ENCODE measurements at places on chromosomes 3 and 15.

- DNase-seq, result no peak
Measured at GRCh38 chr15:95664450-95664849, 666.0 kb upstream of the NR2F2 start.

DNA sequence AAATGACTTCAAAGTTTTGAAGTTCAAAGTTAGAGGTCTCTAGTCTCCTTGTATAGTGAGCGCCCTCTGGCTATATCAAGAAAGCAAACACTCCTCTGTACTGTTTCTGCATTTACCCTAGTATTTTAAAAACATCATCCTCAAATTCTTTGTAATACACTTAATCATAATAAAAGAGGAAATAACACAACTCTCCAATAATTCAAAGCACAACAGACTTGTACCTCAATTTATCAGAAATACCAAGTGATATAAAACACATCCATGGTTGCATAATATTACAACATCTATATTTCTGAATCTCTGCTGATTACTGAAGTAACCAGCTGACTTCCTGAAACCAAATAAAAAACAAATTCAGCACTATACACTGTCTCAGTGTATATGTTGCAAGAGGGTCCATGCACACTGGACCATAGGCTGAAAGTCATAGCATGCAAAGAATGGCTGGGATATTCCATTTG lies 12.5 kb downstream of the PLOD2 start:
- DNase-seq, result no peak

GRCh38 chr15:29538044-29538443 lies 268.4 kb upstream of the NSMCE3 start:
- no peak for DNase-seq

DNA sequence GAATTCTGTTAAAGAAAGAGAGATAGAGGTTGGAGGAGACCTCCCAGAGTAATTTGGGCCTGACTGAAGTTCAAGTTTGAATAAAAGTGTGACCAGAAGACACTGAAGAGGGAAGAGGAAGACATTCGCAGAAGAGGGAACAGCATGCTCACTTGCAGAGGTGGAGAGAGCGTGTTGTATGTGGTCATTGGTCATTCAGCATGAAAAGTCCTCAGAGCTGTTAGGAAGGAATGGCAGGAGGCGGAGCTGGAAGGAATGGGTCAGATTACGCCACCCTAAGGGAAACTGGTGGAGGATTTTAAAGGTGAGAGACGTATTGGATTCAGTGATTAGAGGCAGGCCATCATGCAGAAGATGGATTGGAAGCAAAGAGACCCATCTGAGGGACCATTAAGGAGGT lies 41.6 kb downstream of the IQCH start:
- peak; percentile 36 for DNase-seq

- DNase-seq, result no peak
Measured at GRCh38 chr3:48492461-48493202, 11.3 kb downstream of the SHISA5 start.

DNA sequence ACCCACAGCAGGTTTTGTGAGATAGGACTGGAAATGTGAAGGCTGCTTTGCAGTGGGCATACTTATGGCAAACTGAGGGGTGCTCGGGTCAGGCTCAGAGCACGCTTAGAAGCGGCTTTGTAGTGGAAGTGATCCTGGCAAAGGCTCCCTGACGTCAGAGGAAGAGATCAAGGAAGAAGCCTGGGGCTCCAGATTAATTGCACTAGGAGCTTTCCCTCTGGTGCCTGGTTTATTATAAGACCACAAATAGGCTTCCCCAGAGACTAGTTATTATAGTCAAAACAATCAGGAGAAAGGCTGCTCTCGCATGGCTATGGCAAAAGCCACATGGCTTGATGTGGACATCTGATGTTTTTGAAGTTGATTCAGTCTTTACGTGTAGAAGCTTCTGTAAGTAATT lies 515.1 kb downstream of the GABRG3 start:
- DNase-seq, result no peak

DNA sequence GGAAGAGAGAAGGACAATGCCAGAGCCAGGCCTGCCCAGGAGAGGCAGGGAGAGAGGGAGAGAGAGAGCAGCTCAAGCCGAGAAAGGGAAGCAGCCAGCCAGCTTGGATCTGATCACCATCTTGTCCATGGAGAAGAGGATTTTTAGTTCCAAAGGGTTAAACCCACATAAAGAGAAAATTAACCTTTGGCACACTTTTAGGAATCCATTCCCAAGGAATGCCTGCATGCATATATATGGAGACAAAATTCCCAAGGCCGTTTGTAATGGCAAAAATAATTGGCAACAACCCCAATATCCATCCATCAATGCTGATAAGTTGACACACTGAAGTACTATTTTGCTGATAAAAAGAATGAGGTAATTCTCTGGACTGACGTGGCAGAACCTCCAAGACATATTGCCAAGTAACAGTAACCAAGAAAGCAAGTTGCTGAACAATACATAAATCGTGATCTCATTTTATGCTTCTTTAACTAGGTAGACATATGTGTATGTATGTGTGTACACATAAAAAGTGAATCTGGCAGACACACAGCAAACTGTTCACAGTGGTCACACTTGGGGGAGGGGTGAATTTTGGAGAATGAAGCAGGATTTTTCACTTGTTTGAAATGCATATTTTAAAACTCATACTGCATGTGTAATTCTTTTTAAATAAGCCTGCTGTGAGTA lies 7.5 kb upstream of the STRA6 start:
- DNase-seq, result no peak

GRCh38 chr15:98127586-98127985 lies 167.1 kb downstream of the ARRDC4 start:
- no peak for DNase-seq

- peak; percentile 77 for DNase-seq
Measured at GRCh38 chr15:77418966-77419835, 703 bp downstream of the PEAK1 start.

- peak; percentile 62 for DNase-seq
Measured at GRCh38 chr3:4633078-4634004, 140.2 kb downstream of the ITPR1 start.

GRCh38 chr3:177574222-177574856 lies 377.1 kb upstream of the TBL1XR1 start:
- DNase-seq, result peak; percentile 64

DNA sequence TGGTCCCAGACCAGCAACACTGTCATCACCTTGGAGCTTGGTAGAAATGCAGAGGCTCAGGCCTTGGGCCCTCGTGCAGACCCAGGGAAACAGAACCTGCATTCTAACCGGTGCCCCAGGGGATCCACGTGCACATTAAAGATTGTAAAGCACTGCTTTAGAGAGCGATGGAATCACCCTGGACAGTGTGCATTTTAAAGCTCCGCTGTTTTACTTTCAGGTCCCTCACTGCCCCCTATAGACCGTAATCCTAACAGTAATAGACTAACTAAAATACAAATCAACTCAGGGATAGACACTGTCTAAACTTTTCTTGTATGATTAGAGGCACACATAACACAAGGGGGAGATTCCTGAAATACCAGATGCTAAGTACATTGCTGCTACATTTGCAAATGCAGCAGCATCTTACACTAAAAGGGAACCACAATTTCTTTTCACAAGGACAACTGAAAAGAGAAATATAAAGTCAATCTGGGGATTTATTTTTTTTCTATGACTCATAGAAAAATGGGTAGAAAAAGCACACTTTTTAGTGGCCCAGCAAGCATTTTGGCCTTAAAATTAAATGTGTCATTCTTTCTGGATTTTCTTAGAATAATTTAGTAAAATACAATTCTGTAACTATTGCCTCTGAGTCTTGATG lies 10.5 kb upstream of the SH3GL3 start:
- DNase-seq, result peak; percentile 72

- peak; percentile 55 for DNase-seq
Measured at GRCh38 chr15:69576035-69576526, 123.5 kb downstream of the RPLP1 start.

GRCh38 chr15:34357653-34358052 lies 9.3 kb downstream of the LPCAT4 start:
- DNase-seq, result no peak

DNA sequence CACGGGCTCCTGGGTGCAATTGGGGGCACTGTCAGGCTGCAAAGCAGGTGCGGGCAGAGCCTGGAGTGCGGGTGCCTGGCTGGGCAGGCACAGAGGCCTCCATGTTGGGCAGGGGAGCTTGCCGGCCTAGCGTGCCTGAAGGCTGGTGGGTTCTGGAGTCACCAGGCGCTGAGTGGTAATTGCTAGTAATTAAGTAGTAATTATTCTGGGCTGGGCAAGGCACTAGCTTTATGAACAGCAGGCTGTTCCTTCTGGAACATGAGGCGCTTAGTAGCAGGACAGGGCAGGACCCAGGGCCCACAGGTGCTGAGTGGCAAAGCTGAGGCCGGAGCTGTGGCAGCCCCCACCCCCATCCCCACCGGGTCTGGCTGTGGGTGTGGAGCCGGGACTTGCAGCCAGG lies 25.3 kb downstream of the PLXNA1 start:
- no peak for DNase-seq

DNA sequence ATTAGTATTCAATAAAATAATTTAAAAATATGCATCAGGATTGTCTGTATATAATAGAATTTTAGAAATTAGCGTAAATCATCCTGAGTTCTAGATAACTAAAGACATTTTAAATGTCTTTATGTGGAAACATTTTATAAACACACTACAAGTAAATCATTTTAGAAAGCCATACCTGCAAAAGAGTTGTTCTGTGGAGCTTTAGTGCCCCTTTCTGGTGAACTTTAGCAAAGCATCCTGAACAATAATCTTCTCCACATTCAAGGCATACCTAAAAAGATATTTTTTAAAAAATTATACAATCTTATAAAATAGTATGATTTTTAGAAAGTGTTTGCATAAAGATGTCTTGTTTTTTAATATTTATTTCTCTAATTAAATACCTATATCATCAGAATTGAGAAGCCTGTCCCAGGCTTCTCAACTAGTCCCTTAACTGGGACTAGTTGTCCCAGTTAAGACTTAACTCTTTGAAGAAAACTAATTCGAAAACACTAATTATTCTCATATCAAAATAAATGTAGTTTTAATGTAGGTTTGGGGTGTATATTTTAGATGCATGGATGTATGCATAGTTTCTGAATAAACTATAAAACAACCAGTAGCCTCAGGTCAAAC lies 29.7 kb downstream of the ZBBX start:
- DNase-seq, result peak; percentile 16

GRCh38 chr3:126109880-126110235 lies 25.9 kb upstream of the SLC41A3 start:
- no peak for DNase-seq

- DNase-seq, result no peak
Measured at GRCh38 chr3:15768421-15769255, 29.1 kb downstream of the ANKRD28 start.

DNA sequence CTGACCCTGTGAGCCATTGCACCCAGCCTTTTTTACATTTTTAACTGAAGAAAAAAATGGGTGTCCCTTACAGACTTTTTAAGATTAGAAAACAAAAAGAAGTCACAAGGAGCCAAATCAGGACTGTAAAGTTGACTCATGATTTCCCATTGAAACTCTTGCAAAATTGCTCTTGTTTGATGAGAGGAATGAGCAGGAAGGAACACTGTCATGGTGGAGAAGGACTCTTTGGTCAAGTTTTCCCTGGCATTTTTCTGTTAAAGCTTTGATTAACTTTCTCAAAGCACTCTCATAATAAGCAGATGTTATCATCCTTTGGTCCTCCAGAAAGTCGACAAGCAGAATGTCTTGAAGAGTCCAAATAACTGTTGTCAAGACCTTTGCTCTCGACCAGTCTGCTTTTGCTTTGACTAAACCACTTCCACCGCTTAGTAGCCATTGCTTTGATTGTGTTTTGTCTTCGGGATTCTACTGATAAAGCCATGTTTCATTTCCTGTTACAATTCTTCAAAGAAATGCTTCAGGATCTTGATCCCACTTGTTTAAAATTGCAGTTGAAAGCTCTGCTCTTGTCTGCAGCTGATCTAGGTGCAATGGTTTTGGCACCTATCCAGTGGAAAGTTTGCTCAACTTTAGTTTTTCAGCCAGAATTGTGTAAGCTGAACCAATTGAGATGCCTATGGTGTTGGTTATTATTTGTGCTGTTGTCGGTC lies 369.4 kb downstream of the MAGI1 start:
- no peak for DNase-seq

DNA sequence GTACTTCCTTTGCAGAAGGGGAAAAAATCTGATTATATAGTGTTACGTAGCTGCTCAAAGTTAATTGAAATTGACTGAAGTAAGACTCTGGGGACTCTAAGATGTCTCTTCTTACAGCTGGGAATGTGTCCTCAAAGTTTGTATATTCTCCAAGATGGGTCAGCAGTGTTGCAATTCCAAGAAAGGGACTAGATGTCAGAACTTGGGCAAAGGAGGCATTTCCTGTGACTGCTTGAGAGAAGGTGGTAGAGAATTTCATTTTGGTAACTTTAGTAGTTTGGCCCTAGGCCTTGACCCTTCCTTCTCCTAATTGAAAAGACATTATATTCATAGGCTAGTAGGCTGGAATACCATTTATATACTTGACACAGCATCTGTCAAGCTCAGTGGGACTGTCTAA lies 33.9 kb downstream of the PTPRG start:
- DNase-seq, result no peak

GRCh38 chr3:69328103-69328962 lies 57.6 kb downstream of the FRMD4B start:
- no peak for DNase-seq

GRCh38 chr3:113516115-113516505 lies 1.2 kb upstream of the SPICE1 start:
- peak; percentile 9 for DNase-seq

DNA sequence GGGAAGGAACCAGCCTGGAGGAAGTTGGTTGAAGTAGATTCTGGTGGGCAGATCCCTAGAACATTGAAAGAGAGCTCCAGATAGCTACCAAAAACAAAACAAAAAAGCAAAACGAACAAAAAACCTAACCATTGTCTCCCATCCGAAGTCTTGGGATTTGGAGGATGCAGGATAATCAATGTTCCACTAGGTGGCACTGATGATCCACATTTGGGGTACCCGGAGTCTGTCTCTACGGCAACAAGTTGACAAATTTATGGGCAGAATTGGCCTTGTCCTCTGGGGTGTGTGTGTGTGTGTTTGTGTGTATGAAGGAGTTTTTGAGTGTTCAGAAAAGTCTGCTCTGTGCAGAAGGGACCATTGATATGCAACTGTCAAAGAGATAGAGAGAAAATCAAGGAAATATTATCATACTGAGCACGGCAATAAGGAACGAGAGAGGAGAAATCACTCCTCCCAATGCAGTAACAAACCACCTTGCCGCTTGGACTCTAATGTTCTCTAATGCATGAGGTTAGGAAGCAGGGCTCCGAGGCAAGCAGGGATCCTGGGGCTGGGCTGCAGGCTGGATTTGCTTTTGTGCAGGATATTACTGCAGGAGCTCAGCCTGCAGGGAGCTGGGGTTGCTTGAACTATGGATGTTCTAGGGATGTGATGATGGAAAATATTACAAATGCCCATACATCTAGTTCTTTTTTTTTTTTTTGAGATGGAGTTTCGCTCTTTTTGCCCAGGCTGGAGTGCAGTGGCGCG lies 59.8 kb upstream of the KLHL25 start:
- peak; percentile 76 for DNase-seq

- DNase-seq, result no peak
Measured at GRCh38 chr3:94440767-94441493, 378.1 kb downstream of the NSUN3 start.

- no peak for DNase-seq
Measured at GRCh38 chr3:94308767-94309166, 245.9 kb downstream of the NSUN3 start.
